ENCODE measurements at places on chromosomes 5 and 9.

DNA sequence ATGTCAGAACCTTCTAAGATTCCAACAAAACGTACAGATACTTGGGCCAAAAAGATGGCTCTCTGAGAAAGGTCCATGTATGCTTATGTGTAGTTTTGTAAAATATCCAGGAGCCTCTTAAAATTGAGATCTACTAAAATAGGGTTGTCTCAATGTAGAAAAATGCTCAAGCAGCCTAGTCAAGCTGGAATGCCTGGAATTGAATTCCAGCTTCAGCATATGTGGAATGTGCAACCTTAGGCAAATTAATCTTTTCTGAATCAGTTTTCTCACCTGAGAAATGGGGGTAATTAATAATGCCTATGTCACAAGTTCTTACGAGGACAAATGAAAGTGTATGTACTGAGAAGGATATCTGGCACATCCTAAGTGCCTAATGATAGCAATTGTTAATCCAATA, 662.4 kb downstream of the DTWD2 start:
- no peak for DNase-seq

- no peak for DNase-seq
Observed at GRCh38 chr5:157186309-157187045, 5.8 kb downstream of the ITK start.

- DNase-seq = no peak
Observed at GRCh38 chr9:134319306-134320125, 6.7 kb upstream of the RXRA start.

- no peak for DNase-seq
Observed at GRCh38 chr5:170747357-170747756, 36.2 kb upstream of the GABRP start.

DNA sequence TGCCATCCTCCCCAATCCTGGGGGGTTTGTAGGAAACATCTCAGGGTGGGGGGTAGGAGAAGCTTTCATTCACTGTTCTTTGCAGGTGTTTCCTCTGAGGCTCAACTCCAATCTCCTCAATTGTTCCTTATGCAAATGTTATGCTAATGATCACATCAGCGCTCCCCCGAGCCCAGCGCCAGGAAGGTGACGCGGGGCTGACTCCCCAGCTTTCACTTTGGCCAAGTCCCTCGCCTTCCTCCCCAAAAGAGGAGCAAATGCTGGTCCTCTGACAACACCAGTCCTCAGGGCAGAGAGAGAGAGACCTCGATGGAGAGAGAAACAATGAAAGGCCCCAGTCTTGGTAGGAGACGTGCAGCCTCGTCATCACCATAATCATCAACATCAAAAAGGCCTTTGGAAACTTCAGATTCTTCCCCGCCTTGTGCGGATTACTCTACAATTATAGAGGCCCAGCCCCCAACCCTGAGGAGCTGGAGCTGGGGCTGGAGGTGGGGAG, 39.1 kb downstream of the PCDH1 start:
- DNase-seq = peak; percentile 77

GRCh38 chr9:70409280-70409679, 5.2 kb downstream of the KLF9 start:
- no peak for DNase-seq

GRCh38 chr9:129696944-129697655, 31.7 kb downstream of the PRRX2 start:
- no peak for DNase-seq

- DNase-seq = no peak
Observed at GRCh38 chr5:143843461-143843860, 31.5 kb downstream of the HMHB1 start.

DNA sequence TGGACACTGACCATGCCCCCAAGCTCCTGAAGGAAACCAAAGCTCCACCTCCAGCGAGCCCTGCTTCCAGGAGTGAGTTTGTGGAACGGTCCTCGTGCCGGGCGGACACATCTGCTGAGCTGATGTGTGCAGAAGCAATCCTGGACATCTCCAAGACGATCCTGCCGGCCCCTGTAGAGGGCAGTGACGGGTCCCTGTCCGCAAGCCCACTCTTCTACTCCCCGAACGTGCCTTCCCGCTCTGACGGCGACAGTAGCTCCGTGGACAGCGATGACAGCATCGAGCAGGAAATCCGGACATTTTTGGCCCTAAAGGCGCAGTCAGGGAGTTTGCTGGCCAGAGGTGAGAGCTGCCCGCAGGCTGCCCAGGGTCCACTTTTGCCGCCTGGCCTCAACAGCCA, 6.2 kb downstream of the PPP1R26 start:
- DNase-seq = no peak

- DNase-seq = no peak
Observed at GRCh38 chr9:3074247-3074646, 230.4 kb upstream of the PUM3 start.

DNA sequence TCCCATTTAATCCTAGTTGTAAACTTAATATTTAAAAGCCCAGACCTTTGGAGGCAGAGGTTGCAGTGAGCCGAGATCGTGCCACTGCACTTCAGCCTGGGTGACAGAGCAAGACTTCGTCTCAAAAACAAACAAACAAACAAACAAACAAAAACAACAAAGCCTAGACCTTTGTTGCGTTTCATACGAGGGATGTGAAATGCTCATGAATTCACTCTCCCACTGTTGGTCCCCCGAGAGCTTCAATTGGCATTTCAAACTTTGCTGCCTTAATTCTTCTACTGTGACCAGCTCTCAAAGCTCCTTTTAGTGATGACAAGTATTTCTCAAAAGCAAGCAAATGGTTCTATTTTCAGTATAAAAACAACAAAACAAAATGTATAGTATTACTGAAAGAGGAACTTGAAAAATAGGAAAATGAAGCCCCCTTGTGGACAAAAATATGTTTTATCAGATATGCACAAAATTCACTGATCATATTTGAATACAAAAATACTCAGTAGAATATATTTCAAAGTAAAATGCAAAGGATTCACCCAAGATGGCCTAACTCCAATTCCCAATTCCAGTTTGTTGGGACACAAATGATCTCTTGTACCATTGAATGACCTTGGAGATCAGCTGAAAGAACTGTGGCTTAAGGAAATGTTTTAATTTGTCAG, 140.4 kb downstream of the ESM1 start:
- peak; percentile 77 for DNase-seq

- no peak for DNase-seq
Observed at GRCh38 chr5:10447041-10447440, 5.4 kb downstream of the ROPN1L start.

DNA sequence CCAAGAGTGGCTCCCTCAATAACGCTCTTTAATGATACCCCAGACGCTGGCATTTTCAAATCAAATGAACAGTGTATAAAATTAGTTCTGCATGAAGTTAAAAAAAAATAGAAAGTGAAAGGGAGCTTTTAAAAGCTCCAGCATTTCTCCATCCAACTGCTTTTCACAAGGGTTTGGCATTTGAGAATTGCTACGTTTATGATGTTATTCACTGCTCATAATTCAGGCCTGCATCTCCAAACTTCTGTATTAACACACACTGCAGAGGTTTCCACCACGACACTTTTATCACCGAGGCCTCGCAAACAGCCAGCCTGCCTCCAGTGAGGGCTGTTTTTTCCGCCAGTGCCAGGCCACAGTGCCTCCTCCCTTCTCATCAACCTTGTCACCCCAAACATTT, 205.5 kb upstream of the EFNA5 start:
- no peak for DNase-seq

DNA sequence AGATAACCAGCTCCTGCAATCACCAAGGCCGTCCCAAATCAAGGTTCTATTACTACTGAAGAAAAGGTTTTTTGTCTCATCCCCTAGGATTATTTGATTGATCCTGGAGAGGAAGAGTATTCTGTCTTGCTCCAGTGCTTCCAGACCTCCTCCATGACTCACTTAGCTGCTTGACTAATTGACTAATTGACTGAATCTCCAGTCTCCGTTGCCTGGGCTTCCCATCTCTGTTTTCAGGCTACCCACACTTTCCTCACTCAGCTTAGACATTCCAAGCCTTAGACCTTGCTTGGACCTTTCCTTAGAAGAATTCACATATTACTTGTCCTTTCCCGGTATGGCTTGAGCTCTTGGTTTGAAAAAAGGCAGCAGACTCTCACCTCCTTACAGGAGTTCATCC, 60.6 kb downstream of the FRMD3 start:
- no peak for DNase-seq

DNA sequence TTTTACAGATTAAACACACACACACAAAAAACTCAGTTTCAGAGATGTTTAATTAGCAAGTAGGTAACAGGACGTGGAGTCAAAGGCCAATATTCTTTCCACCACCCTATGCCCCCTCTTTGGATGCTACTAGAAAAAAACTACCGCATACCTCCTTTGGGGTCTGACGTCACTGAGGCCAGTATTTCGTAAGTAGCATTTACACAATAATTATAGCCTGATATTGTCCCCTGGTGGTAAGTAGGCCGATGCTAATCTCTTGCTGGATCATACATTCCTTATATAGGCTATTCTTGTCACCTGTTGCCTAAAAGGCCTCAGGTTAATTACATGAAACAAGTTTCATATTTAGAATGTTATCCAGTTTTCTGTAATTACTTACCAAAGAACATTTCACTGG, 21.0 kb upstream of the SMARCA2 start:
- no peak for DNase-seq

- no peak for DNase-seq
Observed at GRCh38 chr5:50888751-50889150, 222.3 kb downstream of the PARP8 start.

GRCh38 chr5:142391058-142391845, 66.4 kb upstream of the SPRY4 start:
- DNase-seq = no peak

DNA sequence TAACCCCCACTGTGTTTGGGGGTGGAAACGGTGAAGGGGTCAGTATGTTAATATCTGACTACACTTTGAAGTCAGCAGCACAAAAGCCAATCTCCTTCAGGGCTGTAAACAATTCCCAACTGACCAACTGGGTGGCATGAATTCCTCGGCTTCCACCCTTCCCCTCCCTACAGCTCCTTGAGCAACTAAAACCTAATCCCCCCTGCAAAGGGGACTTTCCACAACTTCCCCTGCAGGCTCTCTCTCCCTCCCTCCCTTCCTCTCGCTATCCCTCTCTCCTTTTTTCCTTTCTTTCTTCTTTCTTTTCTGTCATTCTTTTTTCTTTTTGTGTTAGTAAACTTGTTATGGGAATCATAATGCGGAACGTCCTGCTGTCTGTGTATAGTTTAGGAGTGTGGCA, 65.1 kb upstream of the PTCH1 start:
- no peak for DNase-seq

GRCh38 chr9:99748266-99748665, 73.4 kb upstream of the NR4A3 start:
- DNase-seq = no peak

DNA sequence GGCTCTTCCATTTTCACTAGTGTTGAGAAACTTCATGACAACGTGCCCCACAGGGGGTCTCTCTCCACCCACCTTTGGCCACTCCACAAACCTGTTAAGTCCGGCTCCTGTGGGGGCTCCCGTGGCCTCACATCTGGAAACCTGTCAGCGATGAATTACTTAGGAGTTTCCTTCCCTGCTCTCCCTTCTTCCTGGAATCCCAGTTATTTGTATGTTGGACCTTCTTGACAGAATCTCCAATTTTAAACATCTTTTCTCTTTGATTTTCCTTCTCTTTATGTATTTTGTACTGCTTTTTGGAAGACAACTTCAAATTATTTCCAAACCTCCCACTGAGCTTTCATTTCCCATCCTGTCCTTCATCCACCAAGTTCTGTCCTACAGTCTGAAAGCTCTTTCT, 55.1 kb upstream of the NRARP start:
- DNase-seq = no peak

DNA sequence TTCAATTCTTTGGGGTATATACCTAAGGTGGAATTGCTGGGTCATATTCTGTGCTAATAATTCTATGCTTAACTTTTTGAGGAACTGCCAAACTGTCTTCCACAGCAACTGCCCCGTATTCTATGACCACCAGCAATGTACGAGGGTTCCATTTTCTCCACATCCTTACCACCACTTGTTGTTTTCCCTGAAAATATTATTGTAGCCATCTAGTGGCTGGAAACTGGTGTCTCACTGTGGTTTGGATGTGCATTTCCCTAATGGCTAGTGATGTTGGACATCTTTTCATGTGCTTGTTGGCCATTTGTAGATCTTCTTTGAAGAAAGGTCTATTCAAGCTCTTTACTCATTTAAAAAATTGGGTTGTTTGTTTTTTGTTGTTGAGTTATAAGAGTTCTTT, 30.7 kb downstream of the MSX2 start:
- DNase-seq = no peak

GRCh38 chr5:38846379-38847011, 683 bp downstream of the OSMR start:
- no peak for DNase-seq

DNA sequence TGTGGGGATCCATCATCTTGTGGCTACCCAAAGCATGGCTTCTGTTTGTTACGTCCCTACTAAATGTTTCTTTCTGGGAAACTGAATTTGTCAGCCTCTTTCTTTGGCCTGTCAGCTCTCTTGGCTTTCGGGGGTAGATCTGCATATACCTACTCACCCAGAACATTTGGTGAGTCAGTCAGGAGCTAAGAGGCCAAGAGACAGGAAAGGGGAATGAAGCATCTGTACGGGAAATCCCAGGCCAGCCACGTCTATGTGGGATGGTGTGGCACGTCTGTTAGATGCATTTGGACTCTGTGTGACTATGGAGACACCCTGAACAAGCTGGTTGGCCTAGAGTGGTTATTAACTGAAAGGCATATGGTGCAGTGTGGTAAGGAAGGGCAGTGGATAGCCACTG, 58.1 kb downstream of the CDO1 start:
- no peak for DNase-seq

GRCh38 chr5:53425687-53426511, 54.5 kb upstream of the FST start:
- DNase-seq = peak; percentile 47

DNA sequence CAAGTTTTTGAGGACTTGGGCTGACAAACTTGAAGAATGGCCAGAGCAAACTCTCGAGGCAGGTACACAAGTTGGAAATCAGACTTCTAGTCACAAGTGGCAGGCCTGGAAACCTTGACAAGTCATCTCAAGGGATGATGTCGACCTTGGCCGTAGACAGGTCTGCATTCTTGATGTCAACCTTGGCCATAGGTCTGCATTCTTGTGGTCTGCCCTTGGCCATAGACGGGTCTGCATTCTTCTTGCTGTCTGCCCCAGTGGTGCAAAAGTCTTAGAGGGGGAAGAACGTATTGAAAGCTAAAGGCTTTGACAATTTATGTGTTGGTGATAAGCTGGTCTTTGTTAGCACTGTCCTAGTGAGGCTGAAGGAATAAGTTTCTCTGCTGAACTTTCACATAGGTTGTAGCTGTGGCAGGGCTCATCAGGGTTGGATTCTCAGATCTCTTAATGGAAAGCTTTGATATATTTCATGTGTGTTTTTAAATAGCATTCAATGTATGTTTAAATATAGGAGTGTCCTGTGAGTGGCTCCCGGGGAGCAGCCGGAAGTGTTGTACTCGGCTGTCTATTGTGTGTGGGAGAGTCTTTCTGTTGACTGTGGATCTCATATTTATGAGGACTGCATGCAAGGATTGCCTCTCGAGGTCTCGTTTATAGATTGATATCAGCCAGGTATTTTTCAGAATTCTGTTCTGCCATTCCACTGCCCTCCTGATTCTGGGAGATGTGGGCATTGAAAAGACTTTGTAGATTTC, 27.0 kb downstream of the SUB1 start:
- peak; percentile 31 for DNase-seq

Measured in MM.1S (cell line).